CD4-positive, alpha-beta memory T cell (primary cell): ENCODE measurements at places on chromosomes 1 and 21. TPM values are rescaled to one million over a fixed set of nuclear protein-coding genes. Genes with fewer than 3 reads are reported as not detected.

DNA sequence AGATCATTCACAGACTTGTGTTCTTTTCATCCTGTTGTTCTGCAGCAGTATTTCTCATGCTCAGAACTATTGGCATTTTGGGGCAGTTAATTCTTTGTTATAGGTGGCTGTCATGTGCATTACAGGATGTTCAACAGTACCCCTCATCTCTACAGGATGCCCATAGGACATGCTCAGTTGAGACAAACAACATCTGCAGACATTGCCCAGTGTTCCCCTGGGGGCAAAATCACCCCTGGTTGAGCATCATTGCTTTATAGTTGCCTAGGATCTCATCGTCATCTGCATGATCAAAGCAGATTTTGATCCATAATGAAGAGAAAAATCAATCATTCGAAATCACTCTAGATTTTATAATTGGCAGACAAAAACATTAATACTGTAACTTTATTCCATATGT, 222.5 kb upstream of the CACYBP start:
- DNase-seq = no peak
- H3K4me3 ChIP-seq = no peak overlapping the region
- no peaks in the 10 kb centered on the region for H3K4me1 ChIP-seq
- no peaks in the 10 kb centered on the region for H3K36me3 ChIP-seq

- no peaks in the 10 kb centered on the region for H3K27me3 ChIP-seq
- no peak overlapping the region for H3K4me3 ChIP-seq
- no peaks in the 10 kb centered on the region for H3K36me3 ChIP-seq
- H3K27ac ChIP-seq = no peak overlapping the region
- H3K4me1 ChIP-seq = peaks cover 8% of the 10 kb centered on the region
Measured at GRCh38 chr1:161721738-161722343, 497 bp downstream of the FCRLB start.

DNA sequence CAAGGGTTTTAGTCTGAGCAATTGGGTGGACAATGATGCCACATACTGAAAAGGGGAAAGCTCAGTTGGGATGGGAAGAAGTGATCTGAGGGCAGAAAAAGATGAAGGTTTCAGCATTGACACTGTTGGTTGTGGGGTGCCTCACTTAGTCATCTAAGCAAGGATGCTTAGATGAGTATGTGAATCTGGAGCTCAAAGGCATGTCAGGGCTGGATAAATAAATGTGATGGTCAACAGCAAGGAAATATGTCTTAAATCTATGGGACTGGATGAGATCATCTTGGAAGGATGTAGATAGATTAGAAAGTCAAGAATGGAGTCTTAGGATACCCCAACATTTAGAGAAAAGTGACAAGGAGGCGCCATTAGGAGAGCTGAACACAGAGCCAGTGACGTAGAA, 114.6 kb downstream of the ZBTB18 start:
- no peaks in the 10 kb centered on the region for H3K4me1 ChIP-seq
- H3K27me3 ChIP-seq = no peaks in the 10 kb centered on the region
- H3K4me3 ChIP-seq = no peak overlapping the region
- no peaks in the 10 kb centered on the region for H3K36me3 ChIP-seq

- DNase-seq = no peak
- H3K4me1 ChIP-seq = no peaks in the 10 kb centered on the region
- no peaks in the 10 kb centered on the region for H3K27me3 ChIP-seq
- no peaks in the 10 kb centered on the region for H3K36me3 ChIP-seq
Measured at GRCh38 chr21:16058896-16059295, 329.1 kb downstream of the USP25 start.

- H3K4me3 ChIP-seq = no peak overlapping the region
- no peaks in the 10 kb centered on the region for H3K36me3 ChIP-seq
- DNase-seq = no peak
Measured at GRCh38 chr21:41317458-41317857, 857 bp downstream of the FAM3B start.

DNA sequence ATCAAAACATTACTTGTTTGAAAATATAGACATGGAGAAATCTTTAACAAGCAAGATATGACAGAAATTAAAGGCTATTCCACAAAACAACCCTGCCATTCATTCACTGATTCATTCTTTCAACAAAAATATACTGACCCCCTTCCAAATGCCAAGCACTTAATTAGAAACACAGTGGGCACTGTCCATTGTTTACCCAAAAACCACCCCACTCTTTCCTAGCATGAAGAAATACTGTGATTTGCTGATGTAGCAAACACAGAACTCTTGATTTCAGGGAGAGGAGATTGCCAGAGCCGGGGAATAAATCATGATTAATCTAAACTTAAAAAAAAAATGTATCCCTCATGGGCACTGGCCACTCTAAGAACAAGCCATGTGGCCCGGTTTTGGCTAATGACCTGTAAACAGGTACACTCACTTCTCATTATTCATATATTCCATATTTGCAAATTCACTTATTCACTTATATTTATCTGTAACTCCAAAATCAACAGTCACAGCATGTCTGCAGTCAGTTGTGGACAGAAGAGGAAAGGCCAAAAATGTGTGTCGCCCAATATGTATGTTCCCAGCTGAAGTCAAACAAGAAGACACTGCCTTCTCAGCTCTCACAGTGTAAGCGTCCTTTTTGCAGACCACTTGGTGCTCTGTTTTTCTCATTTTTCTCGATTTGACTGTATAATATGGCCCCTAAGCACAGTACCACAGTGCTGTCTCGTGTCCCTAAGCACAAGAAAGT, 133.1 kb downstream of the SMYD3 start:
- H3K36me3 ChIP-seq = no peaks in the 10 kb centered on the region
- H3K27me3 ChIP-seq = no peaks in the 10 kb centered on the region
- H3K4me1 ChIP-seq = no peaks in the 10 kb centered on the region
- DNase-seq = no peak
- H3K4me3 ChIP-seq = no peak overlapping the region

- no peak overlapping the region for H3K27ac ChIP-seq
- no peak overlapping the region for H3K4me3 ChIP-seq
- H3K36me3 ChIP-seq = no peaks in the 10 kb centered on the region
Measured at GRCh38 chr1:233707880-233708815, 94.2 kb downstream of the KCNK1 start.

GRCh38 chr21:31543191-31543590, 116.3 kb upstream of the SOD1 start:
- no peaks in the 10 kb centered on the region for H3K36me3 ChIP-seq
- DNase-seq = no peak
- H3K4me3 ChIP-seq = no peak overlapping the region
- H3K4me1 ChIP-seq = no peaks in the 10 kb centered on the region

DNA sequence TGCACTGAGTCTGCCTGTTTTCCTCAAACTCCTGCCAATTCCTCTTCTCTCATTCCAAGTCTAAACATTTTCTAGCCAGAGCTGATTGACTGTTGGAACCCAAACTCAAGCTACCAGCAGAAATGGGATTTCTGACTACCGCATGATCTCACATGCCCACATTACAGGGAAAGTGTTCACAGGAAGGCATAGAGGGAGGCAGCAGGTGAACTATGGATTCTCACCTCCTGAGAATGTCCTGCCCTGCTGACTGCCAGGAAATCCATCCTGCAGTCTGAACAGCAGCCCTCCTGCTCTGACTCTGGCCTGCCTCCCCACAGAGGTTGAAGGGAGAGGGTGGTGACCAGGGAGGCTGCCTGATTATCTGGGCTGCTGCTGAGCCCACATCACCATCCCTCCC, 22.5 kb downstream of the IQGAP3 start:
- H3K27me3 ChIP-seq = no peaks in the 10 kb centered on the region
- H3K27ac ChIP-seq = no peak overlapping the region
- no peak for DNase-seq
- no peaks in the 10 kb centered on the region for H3K36me3 ChIP-seq
- H3K4me3 ChIP-seq = no peak overlapping the region

GRCh38 chr1:24707687-24708086, 37.6 kb upstream of the CLIC4 start:
- H3K4me1 ChIP-seq = peaks cover 18% of the 10 kb centered on the region
- H3K27me3 ChIP-seq = no peaks in the 10 kb centered on the region
- H3K4me3 ChIP-seq = no peak overlapping the region
- no peak for DNase-seq
- no peak overlapping the region for H3K27ac ChIP-seq

DNA sequence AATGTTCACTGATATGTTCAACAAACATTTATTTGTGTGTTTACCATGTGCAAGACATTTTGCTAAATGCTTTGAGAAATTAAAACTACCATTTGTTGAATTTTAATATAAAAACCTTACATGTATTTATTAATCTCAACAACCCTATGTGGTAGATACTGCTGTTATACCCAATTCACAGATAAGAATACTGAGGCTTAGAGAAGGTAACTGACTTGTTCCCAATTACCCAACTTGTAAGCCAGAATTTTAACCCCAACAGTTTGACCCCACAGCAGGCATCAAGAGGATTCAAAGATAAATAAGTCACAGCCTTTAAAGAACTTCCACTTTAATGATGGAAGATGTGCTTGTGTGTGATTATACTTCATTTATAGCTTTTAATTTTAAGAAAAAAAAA, 3.7 kb downstream of the DNAJC8 start:
- H3K36me3 ChIP-seq = peaks cover 24% of the 10 kb centered on the region
- H3K4me1 ChIP-seq = peaks cover 28% of the 10 kb centered on the region
- no peaks in the 10 kb centered on the region for H3K27me3 ChIP-seq
- no peak overlapping the region for H3K27ac ChIP-seq

- no peak overlapping the region for H3K4me3 ChIP-seq
- no peak for DNase-seq
- no peak overlapping the region for H3K27ac ChIP-seq
- H3K4me1 ChIP-seq = no peaks in the 10 kb centered on the region
- H3K27me3 ChIP-seq = no peaks in the 10 kb centered on the region
Measured at GRCh38 chr1:219518168-219518906, 94.6 kb downstream of the ZC3H11B start.

DNA sequence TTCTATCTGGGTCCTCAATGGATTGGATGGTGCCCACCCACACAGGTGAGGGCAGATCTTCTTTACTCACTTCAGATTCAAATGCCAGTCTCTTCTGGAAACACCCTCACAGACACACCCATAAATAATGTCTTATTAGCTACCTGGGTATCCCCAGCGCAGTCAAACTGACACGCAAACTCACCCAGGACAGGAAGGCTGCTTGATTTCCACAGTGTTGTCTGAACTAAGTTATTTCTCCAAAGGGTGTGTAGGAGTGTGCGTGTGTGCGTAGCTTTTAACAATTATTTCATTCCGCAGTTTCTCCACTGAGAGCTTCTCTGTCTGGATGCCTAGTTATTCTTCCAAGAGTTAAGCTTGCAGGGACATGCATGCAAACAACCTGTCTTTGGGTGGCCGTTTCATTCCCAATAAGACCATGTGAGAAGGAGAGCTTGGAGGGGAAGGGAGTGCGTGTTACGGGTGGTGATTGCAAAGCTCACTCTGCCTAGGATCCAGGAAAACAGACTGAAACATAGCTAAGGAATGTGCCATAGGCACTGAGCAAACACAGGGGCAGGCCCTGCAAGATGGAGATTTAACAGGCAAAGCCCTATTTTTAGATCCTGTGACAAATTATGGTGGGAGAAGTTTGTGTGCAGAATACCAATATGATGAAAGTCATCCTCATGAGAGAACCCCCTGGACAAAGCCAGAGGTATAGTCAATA, 269.7 kb downstream of the DYRK1A start:
- no peak for DNase-seq
- H3K36me3 ChIP-seq = no peaks in the 10 kb centered on the region
- no peaks in the 10 kb centered on the region for H3K4me1 ChIP-seq
- H3K27me3 ChIP-seq = peaks cover 5% of the 10 kb centered on the region
- no peak overlapping the region for H3K4me3 ChIP-seq
- no peak overlapping the region for H3K27ac ChIP-seq

Gene BCAN
- total RNA-seq = not detected

Gene TMPRSS15
- not detected for total RNA-seq

Gene COL6A1
- total RNA-seq = 5.2 TPM

Gene SLC2A5
- total RNA-seq = 0.23 TPM

Gene ANGPTL3
- not detected for total RNA-seq

Gene SLC66A1
- 10.2 TPM for total RNA-seq

Gene HUNK
- total RNA-seq = 0.26 TPM

Gene EPB41
- total RNA-seq = 321 TPM

Gene GSTM1
- not detected for total RNA-seq
